Suppressor macrophage treated with lipopolysaccharide for 1 hour (primary cell): ENCODE measurements at places on chromosomes 13 and 19.
A peak's percentile ranks its signal among the peaks of the same experiment; 100 is the strongest.

GRCh38 chr13:58865286-58865685 lies 1233.7 kb downstream of the PCDH17 start:
- no peak for DNase-seq

DNA sequence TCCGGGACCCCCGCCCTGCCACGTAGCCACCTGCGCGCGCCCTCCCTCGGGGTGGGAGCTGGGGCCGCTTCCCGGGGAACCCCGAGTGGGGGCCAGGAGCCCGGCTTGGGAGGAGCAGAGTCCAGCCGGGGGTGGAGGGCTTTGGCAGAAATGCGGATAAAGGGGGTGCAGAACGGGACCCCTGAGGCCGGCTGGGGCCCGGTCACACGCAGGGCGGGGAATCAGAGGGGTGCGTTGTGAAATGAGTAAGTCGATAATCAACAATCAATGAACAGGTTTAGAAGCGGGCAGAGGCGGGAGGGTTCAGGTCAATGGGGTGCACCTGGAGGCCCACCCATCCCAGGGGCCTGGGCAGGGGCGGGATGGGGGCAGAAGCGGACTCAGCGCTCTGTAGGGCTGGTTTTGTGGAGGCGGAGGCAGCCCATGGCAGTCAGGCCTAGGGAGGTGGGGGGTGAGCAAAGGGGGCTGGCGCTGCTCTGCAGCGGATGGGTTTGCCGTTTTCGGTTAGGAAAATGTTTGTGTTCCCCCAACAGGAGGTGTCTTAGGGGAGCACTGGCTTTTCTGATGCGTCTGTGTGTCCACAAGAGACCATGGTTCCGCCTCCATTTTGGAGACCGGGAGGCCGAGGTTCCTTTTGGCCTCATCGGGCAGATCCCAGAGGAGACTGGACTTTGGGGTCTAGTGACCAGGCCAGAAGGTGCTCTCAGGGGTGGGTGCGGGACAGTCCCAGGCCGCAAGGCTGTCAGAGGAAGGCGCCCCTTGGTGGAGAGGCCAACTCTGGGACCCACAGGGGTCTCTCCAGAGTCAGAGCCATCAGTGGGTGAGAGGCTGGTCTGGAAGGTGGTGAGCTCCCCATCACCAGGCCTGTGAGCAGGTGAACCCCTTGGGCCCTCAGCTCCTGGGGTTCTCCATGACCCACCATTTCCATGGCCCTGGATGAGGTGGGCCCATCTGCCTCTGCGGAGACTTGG lies 683 bp upstream of the DIRAS1 start:
- DNase-seq, result no peak

DNA sequence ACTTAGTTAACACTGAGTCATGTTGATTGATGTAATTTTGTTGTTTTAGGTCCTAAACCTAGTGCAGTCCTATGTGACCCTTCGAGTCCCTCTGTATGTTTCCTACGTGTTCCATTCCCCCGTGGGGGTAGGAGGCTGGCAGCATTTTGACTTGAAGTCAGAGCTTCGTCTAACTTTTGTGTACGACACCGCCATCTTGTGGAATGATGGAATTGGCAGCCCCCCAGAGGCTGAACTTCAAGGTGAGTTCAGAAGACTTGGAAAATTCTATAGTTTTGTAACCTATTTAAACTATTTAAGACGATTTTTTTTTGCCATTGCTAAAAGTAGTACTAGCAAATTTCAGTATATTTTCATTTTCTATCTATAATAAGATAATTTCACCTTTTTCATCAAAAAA lies 117.9 kb downstream of the STOML3 start:
- DNase-seq, result peak; percentile 20

- peak; percentile 33 for DNase-seq
These were observed 8.3 kb downstream of the PRAM1 start for GRCh38 chr19:8494158-8494557.

- no peak for DNase-seq
These were observed 2063.5 kb downstream of the PCDH9 start for GRCh38 chr13:65166675-65167074.
